Bone marrow (tissue), 2 donors: ENCODE measurements at places on chromosomes 2 and 18.

- DNase-seq = no peak
Measured at GRCh38 chr2:72033636-72034035, 114.0 kb downstream of the CYP26B1 start.

GRCh38 chr2:200255549-200255948, 50.9 kb upstream of the SPATS2L start:
- DNase-seq = no peak

DNA sequence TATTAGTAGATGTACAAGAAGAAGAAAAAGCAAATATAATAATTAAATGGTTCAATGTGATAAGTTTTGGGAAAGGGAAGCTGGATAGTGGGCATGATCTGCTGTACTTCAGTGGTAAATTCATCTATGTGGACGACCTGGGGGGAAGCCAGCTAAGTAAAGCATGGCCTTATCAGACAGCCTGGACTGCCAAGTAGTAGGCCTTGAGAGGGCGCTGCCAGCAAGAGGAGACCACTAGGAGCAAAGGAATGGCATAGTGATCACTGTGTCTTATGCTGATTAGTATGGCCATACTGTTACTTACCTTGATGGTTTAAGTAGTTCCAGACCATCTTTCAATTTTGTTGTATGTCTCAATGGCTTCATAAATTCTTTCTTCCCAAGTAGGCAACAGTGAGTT, 287.6 kb downstream of the SETBP1 start:
- DNase-seq = no peak

- no peak for DNase-seq
Measured at GRCh38 chr2:111618226-111618977, 265.6 kb downstream of the ANAPC1 start.
